HS-5 (cell line): ENCODE measurements at places on chromosomes 11 and 22.

GRCh38 chr11:34311126-34311525, 46.7 kb downstream of the ABTB2 start:
- no peak for DNase-seq

GRCh38 chr11:117816151-117816741, 8.3 kb downstream of the FXYD2 start:
- no peak for DNase-seq

DNA sequence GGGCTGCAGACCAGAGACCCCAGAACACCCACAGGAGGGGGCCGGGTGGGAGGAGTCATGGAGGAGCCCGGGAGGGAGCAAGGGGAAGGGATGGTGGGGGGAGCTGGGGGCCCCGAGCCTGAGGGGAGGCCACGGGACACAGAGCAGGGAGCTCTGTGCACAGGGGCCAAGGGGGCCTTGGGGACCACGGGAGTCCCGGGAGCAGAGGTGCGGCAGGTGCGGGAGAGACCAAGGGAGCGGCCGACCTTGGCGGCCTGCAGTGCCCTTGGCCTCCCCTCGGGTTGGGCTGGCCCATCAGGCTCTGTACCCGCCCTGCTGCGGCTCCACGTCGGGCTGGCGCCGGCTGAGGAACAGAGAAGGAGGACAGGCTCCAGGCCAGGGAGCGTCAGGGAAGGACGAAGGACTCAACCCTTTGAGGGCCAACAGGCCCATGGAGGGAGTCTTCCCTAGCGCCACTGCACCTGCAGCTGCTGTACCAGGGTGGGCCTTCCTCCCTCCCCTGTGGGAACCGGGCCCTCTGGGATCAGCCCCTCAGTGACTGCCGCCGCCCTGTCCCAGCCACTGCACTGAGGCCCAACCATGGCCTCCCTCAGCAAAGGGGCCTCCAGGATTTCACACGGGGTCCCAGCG, 17.8 kb upstream of the BRSK2 start:
- DNase-seq: no peak

GRCh38 chr22:36201630-36202319, at the start of gene APOL4:
Gene APOL4, minus strand, starts transcription at chr22:36201809. Its CDS starts 75 bp downstream, at chr22:36201734.
- DNase-seq: no peak

DNA sequence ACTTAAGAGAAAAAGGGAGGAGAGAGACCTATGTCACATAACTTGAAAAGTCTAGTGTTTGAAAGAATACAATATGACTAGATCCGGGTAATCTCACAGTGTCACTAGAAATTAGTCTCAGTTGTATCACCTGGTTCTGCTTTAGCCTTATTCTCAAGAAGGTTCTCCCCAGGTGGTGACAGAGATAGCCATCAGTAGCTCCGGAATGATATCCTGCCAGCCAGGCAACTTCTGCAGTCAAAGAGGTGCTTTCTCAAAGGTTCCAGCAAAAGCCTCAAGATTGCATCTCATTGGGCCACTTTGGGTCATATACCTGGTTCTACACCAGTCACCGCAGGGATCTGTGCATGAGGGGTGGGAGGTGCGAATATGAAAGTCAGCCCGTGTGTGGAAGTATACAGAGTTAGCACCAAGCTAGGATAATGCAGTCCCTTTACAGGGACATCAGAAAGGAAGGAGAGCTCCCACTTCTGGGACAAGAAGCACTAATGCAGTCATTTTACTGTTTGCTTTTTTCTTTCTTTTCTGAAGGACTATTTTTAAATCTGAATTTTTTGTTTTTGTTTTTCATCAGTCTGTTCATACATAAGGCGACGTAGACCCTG, 61.1 kb downstream of the CYB5R2 start:
- no peak for DNase-seq

- DNase-seq: no peak
Observed at GRCh38 chr22:44127356-44127755, 53.4 kb upstream of the PARVG start.

DNA sequence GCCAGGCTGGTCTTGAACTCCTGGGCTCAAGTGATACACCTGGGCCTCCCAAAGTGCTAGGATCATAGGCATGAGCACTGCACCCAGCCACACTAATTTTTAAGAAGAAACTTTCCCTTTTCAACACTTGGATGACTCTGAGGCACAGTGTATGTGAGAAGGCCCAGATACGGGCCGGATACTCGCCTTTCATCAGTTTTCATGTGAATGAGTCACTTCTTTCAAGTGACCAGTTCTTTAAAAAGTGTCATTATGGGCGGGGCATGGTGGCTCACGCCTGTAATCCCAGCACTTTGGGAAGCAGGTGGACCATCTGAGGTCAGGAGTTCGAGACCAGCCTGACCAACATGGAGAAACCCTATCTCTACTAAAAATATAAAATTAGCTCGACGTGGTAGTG, 120.8 kb downstream of the CTTN start:
- no peak for DNase-seq

GRCh38 chr11:114846416-114846791, 168.1 kb downstream of the NXPE2 start:
- DNase-seq: no peak

- no peak for DNase-seq
Observed at GRCh38 chr11:114218508-114218907, 77.7 kb upstream of the NNMT start.
